Mesangial cell (primary cell): ENCODE measurements at places on chromosomes 11 and 22. TPM values are rescaled to one million over a fixed set of nuclear protein-coding genes. Genes with fewer than 3 reads are reported as not detected.

The AIFM3 gene
- 0.25 and 0.49 TPM in 2 replicates for total RNA-seq

The OSBP2 gene
- total RNA-seq, result 2.0 and 4.8 TPM in 2 replicates

The CHKA gene
- 12.0 and 13.2 TPM in 2 replicates for total RNA-seq

The OVOL1 gene
- 0.51 TPM in 1 of 2 replicates, not detected in the other for total RNA-seq

The TEX54 gene
- not detected in 2 replicates for total RNA-seq

The OR51E2 gene
- not detected in 2 replicates for total RNA-seq

The IGF2 gene
- total RNA-seq, result 24.9 and 59.1 TPM in 2 replicates

The RAC2 gene
- total RNA-seq, result 56.3 and 104 TPM in 2 replicates

The FBLN1 gene
- total RNA-seq, result 43.8 and 87.7 TPM in 2 replicates

The OR56A4 gene
- not detected in 2 replicates for total RNA-seq
